ENCODE measurements at places on chromosomes 12 and 14.

DNA sequence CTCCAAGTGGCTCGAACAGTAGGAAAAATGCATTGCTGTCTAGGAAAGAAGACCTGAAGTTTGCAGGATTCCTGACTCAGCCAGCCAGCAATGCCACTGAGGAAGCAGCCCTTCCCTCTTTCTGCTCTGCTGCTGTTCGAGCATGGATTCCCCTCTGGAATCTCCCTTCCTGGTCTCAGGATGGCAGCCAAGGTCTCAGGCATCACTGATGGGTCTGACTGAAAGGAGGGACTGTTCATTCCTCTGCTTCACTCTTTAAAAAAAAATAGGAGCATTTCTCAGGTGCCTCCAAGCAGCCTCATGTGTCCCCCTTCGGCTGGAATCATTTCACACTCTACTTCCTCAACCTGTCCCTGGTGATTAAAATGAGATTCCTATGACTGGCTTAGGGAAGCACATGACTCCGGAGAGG, 62.4 kb downstream of the SLC15A4 start:
- DNase-seq = no peak

DNA sequence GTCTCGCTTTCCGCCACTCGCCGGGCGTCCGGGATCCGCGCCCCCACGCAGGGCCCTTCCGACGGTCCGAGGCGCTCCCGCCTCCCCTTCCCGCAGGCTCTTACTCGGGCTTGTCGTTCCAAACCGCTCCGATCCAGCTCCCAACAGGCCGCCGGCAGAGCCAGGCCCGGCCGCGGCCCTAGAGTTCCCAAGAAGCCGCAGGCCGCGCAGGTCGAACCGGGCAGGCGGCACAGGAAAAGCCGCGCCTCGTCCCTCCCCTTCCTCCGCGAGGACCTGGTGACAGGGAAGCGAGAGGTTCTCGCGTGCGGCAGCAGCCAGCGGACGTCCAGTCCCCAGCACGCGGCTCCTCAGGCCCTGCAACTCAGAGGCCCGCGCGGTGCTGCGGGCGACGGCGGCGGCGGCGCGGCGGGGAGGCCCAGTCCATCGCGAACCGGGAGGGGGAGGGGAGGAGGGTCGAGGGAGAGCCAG, 272 bp downstream of the HECTD1 start:
- DNase-seq = no peak

- DNase-seq = no peak
Measured at GRCh38 chr12:31008961-31009840, 64.5 kb upstream of the DDX11 start.

DNA sequence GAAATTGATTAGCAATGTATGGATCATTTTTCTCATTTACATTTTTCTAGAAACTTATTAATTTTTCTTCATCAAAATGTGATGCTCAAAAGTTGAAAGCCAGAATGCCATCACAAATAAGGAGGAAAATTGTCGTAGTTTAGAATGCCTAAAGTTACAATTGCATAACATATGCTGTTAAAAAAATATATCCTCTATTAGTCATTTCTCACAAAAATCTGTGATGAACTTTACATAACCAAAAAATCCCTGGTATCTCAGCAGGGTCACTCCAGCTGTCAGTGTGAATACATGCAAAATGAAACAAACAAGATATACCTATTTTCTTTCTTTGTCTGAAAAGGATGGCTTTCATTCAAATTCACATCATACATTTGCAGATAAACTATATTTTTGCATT, 358.9 kb downstream of the PAWR start:
- no peak for DNase-seq
